ENCODE measurements at places on chromosomes 6 and 20.

- no peak for DNase-seq
These were observed 2.1 kb upstream of the SMLR1 start for GRCh38 chr6:130824978-130825694.

DNA sequence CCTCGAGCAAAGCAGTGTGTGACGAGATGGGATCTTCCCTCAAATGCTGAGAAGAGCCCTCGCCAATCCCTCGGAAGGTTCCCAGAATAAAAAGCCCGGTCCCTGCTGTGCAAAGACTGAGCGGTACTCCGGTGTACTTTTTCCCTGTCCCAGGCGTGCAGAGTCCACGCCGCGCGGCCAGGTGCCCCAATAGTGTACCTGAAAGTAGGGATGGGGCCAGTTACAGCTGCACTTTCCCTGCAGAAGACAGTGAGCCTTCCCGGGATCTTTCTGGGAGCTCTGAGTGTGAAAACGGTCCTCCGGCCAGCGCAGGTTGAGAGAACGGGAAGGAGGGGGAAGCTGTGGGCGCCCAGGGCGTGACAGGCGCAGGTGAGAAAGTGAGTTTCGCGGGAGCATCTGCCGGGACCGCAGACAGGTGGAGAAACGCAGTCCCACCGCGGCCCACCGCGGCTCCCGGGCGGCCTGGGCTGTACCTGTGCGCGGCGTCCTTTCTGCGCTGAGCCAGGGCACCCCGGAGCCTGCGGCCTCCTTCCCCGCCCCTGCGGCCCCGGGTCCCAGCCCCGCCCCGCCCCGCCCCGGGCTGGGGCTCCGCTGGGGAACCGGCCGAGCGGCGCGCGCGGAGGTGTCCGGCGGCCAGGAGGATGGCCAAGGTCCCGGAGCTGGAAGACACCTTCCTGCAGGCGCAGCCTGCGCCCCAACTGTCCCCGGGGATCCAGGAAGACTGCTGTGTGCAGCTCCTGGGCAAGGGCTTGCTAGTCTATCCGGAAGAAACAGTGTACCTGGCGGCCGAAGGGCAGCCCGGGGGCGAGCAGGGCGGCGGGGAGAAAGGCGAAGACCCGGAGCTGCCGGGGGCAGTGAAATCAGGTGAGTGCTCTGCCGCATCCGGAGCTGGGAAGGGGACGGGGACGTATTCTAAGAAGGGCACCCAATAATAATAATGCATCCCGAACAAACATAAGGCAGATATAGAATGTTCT is at the start of gene RFX6:
RFX6 (plus strand) TSS at position 608 of the 977 bp plus-strand sequence; CDS start at position 642, 34 bp downstream.
- DNase-seq: no peak

DNA sequence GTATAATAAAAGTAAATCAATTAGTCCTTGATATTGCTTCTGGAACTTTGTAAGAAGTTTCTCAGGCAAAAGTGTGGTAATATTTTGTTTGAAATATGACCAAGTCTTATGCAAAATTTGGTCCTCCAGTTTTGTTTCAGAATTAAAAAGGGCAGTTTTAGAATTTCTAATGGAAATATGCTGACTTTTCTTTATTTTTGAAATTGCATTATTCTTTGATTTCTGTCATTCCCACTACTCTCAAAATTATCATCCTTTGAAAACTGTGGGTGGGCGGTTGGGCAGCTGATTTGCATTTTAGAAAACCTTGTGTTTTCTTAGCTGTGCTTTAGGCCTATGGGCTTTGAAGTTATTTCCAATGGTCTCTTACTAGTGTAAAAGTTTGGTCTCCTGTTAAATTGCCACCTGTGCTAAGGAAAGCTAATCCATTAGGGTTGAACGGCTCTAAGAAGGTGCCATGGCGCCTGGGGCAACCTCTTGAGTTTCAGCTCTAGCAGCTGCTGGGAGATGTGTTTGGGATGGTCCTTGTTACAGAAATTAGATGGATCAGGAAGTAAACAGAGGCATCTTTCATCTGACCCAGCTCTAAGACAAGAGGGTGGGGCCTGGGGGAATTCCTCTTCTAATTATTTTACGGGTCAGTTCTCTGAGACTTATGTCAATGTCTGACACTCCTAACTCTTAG is 880.8 kb upstream of the SLC35B3 start:
- DNase-seq: no peak

DNA sequence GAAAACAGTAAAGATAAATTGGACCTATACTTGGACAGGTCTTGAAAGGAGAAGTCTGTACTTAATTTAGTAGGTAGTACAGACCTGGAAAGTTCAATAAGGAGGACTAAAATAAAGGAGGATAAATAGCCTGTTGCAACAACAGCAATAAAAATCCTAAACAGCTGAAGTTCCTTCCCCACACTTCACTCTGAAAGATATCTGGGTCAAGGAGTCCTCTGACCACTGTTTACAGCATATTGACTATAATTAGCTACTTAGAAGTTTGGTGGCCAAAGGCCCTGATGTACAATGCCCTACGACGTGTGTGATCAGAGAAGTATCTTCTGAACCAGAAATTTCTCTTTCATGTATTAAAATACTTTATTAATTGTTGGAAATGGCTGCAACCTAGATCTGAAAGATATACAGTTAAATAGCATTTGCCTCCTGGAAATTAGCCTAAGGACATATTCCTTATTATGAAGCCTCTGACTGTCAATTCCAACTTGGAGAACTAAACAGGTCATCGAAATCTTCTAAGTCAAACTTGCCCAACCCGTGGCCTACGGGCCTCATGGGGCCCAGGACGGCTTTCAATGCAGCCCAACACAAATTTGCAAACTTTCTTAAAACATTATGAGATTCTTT is 82.8 kb downstream of the KIF13A start:
- DNase-seq: no peak

DNA sequence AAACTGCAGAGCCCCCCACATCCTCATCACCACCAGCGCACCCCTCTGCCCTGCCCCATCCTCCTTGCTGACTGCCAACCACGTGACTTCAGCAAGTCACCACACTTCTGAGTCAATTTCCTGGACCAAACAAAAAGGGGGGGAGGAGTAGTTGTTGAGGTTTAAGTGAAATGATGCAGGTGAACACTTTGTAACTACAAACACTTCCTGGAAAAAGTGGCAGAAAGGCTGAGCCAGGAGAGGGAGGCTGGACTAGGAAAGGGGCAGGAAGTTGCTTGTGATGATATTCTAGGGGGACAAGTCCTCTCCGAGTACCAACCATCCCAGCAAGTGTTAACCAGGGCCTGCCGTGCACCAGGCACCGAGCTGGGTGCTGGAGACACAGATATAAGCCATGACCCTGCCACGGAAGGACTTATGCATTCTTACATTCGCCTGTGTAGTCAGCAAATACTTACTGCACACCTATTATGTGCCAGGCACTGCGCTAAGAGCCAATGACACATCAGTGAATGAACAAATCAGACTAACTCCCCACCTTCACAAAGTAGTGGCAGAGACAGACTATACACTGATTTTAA is 67.3 kb downstream of the PREX1 start:
- no peak for DNase-seq

DNA sequence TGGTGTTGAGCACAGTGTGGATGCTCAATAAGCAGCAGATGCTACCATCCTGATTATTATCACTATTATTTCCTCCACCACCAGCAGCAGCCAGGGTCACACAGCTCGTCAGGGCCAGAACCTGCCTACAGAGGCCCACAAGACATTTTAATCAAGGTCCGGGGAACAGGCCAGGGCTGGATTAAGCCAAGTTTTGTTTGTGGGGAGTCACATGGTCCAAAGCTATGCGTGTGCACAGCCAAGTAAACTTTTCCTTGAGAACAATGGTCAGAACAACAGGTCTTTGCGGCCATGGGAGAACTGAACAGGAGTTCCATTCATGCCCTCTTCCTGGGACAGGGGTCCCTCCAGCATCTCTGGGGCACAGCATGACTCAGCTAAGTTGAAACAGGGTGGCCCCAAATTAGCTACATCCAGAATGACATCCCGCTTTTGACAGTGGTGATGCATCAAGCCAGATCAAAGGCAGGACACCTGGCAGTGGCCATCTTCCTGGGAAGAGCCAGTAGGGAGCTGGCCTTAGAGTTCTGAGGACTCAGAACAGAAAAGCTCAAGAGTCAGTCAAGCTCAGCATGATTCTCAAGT is 11.7 kb downstream of the SNTA1 start:
- no peak for DNase-seq

GRCh38 chr6:137698636-137699030 is 168.4 kb upstream of the TNFAIP3 start:
- DNase-seq: no peak

DNA sequence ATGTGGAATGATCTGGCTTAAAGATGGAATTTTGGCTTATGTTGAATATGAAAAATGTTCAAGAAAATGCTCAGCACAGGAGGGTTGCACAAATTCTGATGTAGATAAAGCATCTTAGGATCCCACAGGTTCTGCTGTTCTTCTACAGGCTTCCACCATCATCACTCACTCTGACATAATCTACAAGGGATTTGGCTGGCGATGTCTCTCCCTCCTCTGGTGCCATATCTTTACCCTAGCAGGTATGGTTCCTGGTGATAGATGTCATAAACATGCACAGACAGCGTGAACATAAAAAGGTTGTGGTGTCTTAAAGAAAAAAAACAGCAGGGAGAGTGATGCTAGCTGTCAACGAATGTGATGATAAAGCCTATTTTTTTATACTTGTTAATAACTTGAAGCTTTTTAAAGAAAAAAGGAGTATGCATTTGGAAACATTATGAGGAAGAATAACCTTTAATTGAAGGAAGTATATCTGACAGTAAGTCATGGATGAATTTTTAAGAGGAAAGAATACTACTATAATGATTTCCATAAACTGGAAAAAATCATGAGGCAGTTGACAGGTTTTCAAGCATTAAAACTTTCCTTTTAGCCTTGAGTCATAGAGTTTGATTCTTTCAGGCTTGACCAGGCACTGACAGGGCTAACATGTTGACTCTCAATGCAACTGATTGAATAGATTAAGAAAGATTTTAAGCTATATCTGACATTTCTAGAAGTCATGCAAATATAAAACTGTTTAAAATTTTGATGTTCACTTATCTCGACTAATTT is 50.1 kb downstream of the OGFRL1 start:
- DNase-seq: no peak

Data from erythroblast (primary cell).